ENCODE measurements at places on chromosomes 12 and 14. TPM values are rescaled to one million over a fixed set of nuclear protein-coding genes. Genes with fewer than 3 reads are reported as not detected.

CLEC1A gene
- total RNA-seq = not detected

LYZ gene
- 0.20 TPM for total RNA-seq

C12orf60 gene
- 3.1 TPM for total RNA-seq

GLIPR1L1 gene
- total RNA-seq = 1.3 TPM

HOTAIR gene
- not detected for total RNA-seq

TMEM121 gene
- 1.4 TPM for total RNA-seq

RTN1 gene
- total RNA-seq = 2.4 TPM

OSBPL8 gene
- total RNA-seq = 62.5 TPM

KMT2D gene
- total RNA-seq = 103 TPM

CPNE6 gene
- not detected for total RNA-seq

CCDC60 gene
- total RNA-seq = 0.73 TPM

CTSG gene
- total RNA-seq = not detected

COL2A1 gene
- 12.4 TPM for total RNA-seq

EEA1 gene
- total RNA-seq = 25.8 TPM

ERBB3 gene
- total RNA-seq = 45.7 TPM

USP44 gene
- 8.7 TPM for total RNA-seq

HOXC5 gene
- total RNA-seq = not detected

KCNH5 gene
- total RNA-seq = 4.1 TPM

MGAT4C gene
- total RNA-seq = 0.11 TPM

TAS2R20 gene
- total RNA-seq = 5.9 TPM

SLC4A8 gene
- total RNA-seq = 25.8 TPM

SLC7A8 gene
- 48.9 TPM for total RNA-seq

DIO2 gene
- not detected for total RNA-seq

RPS6KL1 gene
- total RNA-seq = 4.4 TPM

MSI1 gene
- 104 TPM for total RNA-seq

RNU7-1 gene
- not detected for total RNA-seq

KLHL33 gene
- 0.13 TPM for total RNA-seq

TBX5 gene
- total RNA-seq = not detected

DTX1 gene
- total RNA-seq = 4.4 TPM

SRRM4 gene
- total RNA-seq = 0.76 TPM

CABP1 gene
- 0.86 TPM for total RNA-seq

PLA2G1B gene
- not detected for total RNA-seq

GPR132 gene
- 0.59 TPM for total RNA-seq

TUNAR gene
- 23.5 TPM for total RNA-seq

TMEM119 gene
- 0.11 TPM for total RNA-seq

KERA gene
- total RNA-seq = not detected

OR4K15 gene
- total RNA-seq = not detected

SRGAP1 gene
- total RNA-seq = 10.6 TPM

GRIP1 gene
- 47.6 TPM for total RNA-seq

PZP gene
- total RNA-seq = not detected

KRT82 gene
- not detected for total RNA-seq

GARIN6 gene
- total RNA-seq = not detected

SLC10A1 gene
- total RNA-seq = not detected

OR6S1 gene
- not detected for total RNA-seq

LRRC10 gene
- total RNA-seq = not detected

APOF gene
- not detected for total RNA-seq

ACVRL1 gene
- 0.42 TPM for total RNA-seq

RPGRIP1 gene
- 0.29 TPM for total RNA-seq

PYGL gene
- total RNA-seq = 38.1 TPM

ZNF10 gene
- total RNA-seq = 13.2 TPM

GRIN2B gene
- 3.2 TPM for total RNA-seq

ARL6IP4 gene
- 136 TPM for total RNA-seq

KRT71 gene
- not detected for total RNA-seq

HPD gene
- 0.95 TPM for total RNA-seq

HOXC12 gene
- not detected for total RNA-seq

RPS29 gene
- total RNA-seq = 1,626 TPM

SMIM41 gene
- total RNA-seq = not detected

Measured in endodermal cell (in vitro differentiated cells).